Stimulated activated CD4-positive, alpha-beta T cell treated with anti-CD3 and anti-CD28 coated beads, Interleukin-1b, Interleukin-23, amount 100 ng/mL, for 4 hours (primary cell): ENCODE measurements at places on chromosomes 11 and 22.

DNA sequence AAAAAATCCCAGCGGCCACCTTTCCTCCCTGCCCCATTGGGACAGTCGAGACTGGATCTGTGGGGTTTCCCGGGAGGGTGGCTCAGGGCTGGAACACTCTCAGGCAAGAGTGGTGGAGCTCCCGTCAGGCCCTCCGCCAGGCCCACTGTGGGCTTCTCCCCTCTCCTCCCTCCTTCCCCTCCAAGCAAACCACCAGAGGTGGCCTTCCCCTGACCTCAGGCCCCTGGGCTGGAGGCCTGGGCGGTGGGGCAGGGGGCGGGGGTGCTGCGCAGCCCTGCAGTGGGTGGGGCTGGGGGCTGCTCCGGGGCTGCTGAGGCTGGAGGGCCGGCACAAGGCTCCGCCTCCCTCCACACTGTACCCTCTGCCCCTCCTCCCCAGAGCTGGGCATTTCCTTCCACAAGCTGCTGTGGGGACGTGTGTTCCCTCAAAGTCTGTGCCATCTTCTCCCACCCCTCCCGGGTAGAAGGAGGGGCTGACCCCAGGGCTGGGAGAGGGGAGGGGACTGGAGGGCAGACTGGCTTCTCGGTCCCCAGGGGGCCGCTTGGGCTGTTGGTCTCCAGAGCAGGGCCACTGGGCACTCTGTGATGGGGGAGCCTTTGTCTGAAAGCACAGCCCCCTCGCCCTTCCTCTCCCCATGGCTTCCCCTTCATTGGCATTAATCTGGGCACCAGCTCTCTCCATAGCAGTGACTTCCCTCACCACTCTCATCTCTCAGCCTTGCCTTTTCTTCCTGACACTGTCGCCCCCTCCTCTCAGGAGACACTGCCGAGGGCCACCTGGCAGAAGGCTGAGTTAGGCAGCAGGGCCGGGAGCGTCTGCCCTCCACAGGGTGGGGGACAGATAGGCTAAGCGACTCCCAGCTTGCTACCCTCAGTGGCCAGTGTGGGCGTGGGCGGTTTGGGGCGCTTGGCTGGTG is 7.1 kb downstream of the RCOR2 start:
- DNase-seq, result no peak

- DNase-seq, result no peak
These were observed 15.3 kb upstream of the SYTL2 start for GRCh38 chr11:85826116-85826855.

GRCh38 chr11:38460429-38460828 is 1862.4 kb upstream of the RAG2 start:
- DNase-seq, result no peak

DNA sequence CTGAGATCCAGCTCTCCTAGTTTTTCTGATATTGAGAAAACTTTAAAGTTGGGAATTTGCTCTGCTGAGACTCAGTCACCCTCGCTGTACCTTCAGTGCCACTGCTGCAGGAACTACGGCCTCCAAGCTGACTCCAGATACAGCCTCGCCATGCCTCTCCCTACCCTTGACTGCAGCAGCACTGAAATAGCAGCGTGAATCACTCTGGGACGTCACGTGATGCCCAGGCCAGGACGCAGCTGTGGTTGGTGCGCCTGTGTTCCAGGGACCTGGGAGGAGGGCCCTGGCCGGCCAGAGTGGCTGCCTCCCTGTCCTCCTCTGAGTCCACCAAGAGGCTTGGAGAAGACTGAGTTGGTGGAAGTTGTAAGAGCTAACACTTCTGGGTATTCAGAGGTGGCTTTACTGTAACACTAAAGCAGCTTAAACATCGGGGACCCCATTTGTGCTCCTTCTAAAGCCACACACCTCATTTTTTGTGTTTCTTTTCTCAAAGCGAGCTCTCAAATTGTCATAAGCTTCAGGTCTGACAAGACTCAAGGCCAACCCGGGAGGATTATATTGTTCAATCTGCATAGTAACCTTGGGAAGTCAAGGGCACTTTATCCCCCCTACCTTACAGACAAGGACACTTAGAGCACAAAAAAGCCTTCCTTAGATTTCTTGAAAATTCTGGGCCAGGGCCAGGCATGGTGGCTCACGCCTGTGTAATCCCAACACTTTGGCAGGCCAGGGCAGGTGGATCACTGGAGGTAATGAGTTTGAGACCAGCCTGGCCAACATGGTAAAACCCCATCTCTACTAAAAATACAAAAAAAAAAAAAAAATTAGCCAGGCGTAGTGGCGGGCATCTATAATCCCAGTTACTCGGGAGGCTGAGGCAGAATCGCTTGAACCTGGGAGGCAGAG is 4.2 kb upstream of the STIP1 start:
- no peak for DNase-seq

DNA sequence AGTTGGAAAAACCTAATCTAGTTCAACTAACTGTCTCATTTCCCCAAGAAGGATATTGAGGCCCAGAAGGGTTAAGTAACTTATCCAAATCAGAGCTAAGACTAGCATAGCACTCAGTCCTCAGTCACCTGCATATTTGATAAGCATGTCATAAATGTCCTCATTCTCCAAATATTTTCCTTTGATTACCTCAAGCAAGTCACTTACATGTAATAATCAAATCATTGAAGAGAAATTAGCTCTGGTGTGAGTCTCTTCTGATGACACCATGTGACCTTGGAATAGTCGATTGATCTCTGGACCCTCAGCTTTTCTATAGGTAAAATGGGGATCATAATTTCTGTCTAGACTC is 48.8 kb upstream of the PICALM start:
- no peak for DNase-seq

- DNase-seq, result no peak
These were observed 3.2 kb downstream of the CRY2 start for GRCh38 chr11:45850446-45850845.

DNA sequence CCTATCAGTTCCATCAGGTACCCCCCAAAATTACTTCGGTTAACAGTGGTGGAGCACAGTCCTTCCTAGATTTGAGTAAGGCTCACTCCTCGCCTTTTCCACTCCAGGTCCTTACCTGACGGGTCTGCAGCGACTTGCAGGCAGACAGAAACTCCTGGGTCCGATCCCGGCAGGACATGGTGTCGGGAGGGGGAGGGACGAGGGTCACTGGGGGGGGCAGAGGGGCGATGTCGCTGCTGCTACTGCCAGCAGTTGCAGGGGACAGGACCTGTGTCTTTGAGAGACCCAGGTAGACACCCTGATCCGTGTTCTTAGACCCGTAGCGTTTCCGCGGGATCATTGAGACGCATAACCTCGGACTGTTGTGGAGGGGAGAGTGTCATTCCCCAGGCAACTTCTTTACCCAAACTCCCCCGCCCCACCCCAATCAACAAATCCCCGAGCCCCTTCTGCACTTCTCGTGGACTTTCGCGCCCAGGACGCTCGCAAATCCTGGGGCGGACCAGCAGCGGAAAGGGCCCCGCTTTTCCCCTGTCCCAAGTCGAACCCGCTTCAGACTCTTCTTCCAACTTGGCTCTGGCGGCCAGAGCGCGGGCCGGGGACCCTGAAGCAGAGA is 839 bp downstream of the STX5 start:
- DNase-seq, result no peak
